Left ventricle myocardium inferior (tissue), 1 donor: ENCODE measurements at places on chromosomes 3 and 15.

DNA sequence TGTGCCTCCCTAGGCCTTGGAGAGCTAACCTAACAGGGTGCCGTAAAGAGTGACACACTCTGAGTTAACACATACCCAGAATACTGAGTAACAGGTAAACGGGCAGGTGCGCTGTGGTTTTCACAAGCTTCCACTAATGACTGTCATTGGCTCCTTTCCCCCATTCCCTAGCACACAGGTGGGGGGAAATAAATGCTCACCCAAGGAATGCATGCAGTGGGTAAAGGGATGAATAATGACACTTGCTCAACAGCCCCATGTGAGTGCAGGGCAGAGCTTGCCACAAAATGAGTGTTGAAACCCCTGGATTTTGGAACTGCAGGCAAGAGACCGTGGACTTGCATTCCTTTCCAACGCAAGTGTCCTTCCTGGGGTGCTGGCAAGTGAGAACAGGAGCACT is 57.6 kb downstream of the ADAMTS17 start:
- no peak for DNase-seq

- no peak for DNase-seq
These were observed 60.4 kb upstream of the CHD2 start for GRCh38 chr15:92839696-92840095.

DNA sequence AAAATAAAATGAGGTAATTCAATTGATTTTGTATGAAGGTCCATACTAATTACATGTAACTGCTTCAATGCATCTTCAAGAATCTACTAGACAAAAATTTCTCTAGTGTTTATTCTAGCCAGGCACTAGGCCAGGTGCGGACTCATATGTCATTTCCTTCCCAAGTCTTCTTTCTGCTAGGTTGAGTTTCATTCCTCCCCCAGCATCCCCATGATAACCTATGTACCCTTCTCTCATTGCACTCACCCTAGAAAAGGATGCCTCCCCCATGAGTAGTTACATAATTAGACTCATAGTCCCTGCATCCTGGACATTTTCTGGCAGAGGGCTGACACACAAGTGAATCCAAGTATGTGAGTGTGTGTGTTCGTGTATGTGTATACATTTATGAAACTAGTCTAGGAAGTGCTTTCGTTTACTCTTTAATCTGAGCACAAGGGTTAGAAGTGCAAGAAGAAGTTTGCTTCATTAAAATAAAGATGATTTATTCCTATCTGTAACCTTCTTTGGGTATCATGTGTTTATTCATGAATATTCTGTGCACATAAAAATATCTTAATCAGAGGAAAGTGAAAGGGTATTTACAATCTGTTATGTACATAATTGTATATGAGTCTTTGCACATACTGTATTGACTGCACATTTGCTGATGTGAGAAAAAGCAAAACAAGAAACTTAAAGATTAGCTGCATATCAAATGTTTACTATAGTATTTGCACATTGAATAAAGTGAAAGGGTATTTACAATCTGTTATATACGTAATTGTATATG is 585.6 kb upstream of the ZNF717 start:
- DNase-seq, result no peak

DNA sequence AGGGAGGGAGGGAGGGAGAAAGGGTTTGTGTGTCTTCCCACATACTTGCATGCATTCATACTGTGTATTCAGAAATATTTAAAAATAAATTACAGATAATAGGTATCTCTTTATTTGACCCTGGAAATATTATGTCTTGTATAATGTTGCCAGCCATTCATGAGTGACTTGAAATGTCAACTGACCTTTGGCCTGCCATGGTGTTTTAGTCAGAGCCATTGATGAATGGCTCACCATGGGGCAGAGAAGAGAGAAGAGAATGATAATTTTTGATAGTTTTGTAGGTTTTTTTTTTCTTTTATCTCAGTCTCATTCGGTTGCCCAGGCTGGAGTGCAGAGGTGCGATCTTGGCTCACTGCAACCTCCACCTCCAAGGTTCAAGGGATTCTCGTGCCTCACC is 121.2 kb downstream of the ATG7 start:
- DNase-seq, result no peak

DNA sequence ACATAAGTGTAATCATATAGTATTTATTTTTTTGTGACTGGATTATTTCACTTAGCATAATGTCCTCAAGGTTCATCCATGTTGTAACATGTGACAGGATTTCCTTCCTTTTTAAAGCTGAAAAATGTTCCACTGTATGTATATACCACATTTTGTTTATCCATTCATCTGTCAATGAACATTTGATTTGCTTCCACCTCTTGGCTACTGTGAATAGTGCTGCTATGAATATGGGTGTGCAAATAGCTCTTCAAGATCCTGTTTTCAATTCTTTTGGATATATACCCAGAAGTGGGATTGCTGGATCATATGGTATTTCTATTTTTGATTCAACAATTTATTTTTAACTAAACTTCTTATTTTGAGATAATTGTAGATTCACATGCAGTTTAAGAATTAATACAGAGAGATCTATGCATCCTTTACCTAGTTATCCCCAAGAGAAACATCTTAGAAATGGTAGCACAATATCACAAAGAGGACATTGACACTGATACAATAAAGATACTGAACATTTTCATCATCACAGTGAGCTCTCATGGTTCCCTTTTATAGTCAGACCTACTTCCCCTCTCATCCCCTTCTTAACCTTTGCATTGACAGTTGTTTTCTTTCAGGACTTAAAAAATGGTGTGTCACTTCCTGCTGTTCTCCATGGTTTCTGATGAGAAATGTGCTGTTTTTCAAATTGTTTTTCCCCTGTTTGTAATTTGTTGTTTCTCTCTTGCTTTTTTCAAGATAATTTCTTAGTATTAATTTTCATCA is 90.1 kb downstream of the SATB1 start:
- no peak for DNase-seq

DNA sequence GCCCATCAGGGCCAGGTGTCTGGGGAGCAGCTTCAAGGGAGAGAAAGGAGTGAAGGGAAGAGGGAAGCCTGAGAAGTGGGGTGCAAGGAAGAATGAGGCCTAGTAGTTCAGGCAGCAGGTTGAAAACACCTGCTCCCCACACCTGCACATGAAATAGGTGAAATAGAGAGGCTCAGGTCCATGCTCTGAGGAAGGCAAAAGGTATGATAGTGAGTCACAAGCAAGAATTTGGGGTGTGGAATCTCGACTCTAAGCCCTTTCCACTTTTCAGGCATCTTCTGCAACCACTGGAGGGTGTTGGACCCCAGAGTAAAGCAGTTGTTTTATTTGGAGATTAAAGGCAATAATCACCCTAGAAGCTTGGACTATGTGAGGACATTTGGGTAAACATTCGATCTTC is 157.5 kb downstream of the CTNNB1 start:
- no peak for DNase-seq

DNA sequence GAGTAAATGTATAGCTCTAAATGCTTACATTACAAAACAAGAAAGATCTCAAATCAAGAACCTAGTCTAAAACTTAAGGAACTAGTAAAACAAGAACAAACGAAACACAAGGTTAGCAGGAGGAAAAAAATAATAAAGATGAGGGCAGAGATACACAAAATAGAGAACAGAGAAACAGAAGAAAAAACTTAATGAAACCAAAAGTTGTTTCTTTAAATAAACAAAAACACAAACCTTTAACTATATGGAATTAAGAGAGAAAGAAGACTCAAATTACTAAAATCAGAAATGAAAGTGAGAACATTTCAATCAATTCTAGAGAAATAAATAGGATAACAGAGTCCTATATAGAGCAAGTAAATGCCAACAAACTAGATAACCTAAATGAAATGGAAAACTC is 59.6 kb downstream of the DLG1 start:
- DNase-seq, result no peak

- no peak for DNase-seq
These were observed 45.0 kb upstream of the GK5 start for GRCh38 chr3:142270407-142270806.

DNA sequence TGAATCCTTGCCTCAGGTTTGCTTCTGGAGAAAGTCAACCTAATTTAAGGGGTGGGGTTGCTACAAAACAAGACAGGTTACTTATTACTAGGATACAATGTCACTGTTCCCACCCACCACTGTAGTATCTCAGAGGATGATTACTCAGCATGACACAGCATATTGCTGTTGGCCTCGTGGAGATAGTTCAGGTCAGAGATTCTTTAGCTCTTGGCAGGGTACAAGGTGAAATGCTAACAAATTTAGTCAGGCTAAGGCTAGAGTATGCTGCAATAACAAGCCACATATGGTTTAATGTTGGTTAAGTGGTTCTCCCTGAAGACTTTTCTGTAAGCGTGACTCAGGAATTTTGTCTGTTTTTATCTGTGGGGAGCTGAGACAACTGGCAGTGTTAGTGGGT is 161.8 kb downstream of the EDEM1 start:
- no peak for DNase-seq
